ENCODE measurements at places on chromosomes 5 and 9.

GRCh38 chr9:19922476-19923118 is 133.8 kb upstream of the SLC24A2 start:
- DNase-seq, result no peak

DNA sequence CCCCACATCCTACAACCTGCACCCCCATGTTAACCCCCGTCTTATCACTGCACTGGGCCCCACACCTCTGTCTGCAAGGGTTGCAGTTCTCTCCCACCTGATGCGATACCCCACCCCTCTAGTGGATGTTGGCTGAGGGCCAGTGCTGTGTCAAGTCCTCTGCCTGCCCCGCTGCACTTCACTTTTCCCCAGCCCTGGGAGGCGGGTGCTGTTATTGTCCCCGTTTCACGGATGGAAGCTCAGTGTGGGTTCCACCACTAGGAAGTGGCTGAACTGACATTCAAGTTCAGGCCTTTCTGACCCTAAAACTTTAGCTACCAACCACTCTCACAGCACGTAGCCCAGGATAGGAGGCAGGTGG is 3.5 kb downstream of the SNCB start:
- DNase-seq, result no peak

- DNase-seq, result no peak
Observed at GRCh38 chr9:115229496-115229895, 111.5 kb upstream of the TNC start.

- no peak for DNase-seq
Observed at GRCh38 chr9:28999057-28999456, 1425.8 kb upstream of the C9orf72 start.

DNA sequence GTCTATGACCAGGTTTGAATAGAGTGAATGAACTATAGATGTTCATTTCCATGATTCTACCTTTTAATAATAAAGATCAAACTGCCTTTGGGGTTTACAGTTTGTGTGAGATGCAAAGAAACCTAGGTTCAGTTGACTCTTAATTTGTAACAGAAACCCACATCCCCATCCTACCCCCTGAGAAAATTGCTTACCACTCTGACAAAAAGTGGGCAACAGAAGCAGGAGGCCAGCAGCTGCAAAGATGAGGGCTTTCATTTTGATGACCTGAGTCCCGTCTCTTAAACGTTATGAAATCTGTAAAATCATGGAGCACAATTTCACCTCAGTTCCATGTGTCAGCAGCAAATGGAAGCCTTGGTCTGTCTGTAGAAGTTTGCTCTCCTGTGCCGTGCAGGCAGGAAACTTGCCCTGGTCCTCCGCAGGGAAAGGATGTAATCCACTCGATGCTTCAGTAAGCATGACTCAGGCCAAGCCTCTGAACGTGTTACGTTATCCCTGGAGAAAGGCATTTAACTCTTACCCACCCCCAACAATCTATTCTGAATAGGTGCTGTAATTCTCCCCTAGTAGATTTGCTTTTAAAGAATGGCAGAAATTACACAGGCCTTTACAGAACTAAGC is at the start of gene F2RL2:
Gene F2RL2, minus strand, starts transcription at position 431 of the 624 bp plus-strand sequence. Its CDS starts 173 bp downstream, at position 258.
- DNase-seq, result no peak

DNA sequence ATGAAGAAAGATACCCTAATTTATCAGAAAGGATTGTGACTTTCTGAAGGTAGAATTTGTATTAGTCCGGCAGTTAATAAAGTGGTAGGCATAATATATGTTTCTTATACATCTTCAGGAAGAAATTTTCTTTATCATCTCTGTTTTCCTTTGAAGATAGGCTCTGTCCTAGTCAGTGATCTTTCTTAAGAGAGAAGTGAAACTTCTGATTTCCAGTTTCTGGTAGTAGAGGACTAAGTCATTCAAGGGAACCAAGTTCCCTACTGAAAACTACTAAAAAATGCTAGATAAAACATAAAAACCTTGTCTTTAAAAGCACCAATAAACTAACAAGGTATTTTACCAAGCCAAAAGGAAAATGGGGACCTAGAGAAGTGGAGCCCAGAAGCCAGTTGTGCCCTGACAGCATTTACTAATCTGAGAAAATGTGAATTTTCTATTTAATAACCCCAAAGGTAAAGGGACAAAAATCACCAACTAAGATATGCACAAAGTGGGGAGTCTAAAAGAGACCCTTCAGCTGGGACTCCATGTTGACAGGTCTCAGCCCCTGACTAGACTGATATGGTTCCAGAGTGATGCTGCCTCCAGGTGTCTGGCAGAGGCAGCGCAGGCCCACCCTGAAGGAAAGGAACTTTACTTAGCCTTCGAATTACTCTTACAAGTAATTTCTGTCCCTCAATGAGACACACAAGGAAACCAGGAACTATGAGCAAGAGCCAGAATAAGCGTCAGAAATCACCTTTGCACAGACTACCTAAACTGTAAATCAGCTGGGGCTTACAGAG is 72.7 kb downstream of the FAM78A start:
- DNase-seq, result no peak

GRCh38 chr5:78397831-78398230 is 37.4 kb downstream of the SCAMP1 start:
- DNase-seq, result no peak

DNA sequence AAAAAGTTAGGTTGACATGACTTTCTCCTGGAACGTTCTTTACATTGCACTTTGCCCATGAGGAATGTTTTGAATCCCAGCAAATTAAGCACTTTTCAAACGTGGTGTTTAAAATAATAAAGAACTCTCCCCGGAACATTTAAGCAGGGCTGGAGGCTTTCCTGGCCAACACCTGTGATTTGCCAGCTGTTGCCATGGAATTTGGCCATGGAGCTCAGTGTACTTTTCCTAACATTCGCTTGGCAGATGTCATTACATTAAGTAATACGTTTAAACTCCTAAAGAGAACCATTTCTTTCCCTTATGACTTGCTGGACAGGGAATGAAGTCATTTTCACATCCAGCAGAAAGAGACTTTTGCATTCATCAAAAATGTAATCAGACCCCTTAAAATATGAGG is 146.1 kb downstream of the GAS1 start:
- no peak for DNase-seq

DNA sequence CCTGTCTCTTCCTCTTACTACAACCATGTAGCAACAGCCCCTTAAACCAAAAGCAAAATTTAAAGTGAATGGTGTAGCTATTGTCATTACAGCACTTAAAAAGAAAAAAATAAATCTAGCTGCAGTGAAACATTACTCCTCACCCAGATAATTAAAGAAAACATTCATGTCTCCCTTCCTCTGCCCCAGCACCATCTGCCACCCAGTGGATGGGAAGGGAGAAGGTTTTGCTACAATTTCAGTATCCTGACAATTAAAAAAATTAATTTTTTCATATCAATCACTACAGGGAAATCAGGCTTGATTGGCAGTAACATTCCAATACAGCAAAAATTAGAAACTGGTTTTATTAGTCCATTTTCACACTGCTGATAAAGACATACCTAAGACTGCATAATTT is 147.4 kb upstream of the PUM3 start:
- no peak for DNase-seq

GRCh38 chr9:124854822-124855221 is 1.6 kb downstream of the WDR38 start:
- no peak for DNase-seq

DNA sequence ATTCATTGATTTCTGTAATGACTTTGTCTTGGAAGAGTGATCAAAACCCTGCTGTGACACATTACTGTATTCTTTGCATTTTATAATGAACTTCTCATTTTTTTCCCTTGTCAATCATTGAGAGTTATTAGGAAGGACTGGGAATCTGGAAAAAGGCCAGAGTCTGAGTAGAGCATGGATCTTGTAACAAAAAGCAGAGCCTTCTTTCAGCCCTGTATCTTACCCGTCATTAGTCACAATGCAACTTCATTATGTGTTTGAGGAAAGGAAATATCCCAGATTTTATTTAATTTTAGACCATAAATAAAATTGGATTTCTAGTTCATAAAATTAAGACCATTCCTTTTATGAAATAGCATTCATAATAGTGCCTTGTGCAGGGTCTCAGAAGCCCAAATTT is 131.4 kb downstream of the ARHGEF28 start:
- no peak for DNase-seq

GRCh38 chr5:28729067-28729466 is 1690.7 kb upstream of the CDH9 start:
- DNase-seq, result no peak

DNA sequence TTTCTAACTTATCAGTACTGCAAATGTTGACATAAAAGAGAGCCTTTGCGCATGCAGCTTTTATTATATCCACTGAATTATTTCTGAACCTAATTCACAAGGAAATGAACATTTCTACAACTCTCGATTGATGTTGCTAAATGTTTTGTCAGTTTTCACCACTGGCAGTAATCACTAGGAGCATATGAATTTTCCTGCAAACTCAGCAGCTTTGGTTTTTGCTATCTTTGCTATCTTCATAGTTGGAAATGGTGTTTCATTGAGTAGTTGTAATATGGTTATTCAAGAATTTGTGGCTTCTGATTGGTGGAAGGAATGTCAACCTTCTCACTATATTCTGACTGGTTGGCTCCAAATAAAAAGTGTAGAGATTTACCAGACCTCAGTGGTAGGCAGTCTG is 8.9 kb upstream of the SHC3 start:
- DNase-seq, result no peak

DNA sequence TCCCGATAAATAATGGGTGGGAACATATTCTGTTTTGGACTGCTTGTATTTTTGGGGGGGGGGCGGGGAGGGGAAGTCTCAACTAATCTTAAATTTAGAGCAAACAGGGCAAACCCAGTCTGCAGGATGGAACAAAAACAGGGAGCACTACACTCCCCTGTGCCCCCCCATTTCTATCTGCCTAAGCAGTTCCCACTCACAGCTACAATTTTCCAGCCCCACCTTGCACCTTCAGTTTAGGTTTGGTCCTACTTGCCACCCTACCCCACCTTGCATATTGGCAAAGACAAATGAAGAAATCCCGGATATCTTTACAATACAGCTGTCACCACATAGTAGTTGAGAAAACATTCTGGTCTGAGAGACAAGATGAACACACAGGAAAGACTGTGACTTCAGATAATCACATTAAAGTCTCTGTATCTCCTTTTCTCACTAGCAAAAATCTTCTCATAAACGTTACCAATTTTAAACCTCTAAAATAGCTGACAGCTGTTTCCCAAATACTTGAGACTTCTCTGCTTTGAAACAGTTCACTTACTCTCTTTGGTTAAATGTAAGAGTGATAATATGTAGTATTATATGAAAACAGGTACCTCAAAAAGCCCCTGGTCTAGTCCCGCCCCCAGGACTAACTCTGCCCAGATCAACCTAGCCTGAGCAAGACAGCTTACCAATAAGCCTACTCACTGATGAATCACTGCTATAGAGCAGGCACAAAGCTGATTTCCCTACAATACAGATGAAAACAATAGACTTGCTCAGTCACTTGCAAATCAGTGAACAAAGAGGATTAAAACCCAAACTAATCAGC is 5.2 kb upstream of the RAPGEF6 start:
- DNase-seq, result peak; percentile 57

- DNase-seq, result no peak
Observed at GRCh38 chr9:91360551-91361290, 997 bp downstream of the AUH start.

GRCh38 chr9:374736-375135 is 160.1 kb downstream of the DOCK8 start:
- no peak for DNase-seq

- no peak for DNase-seq
Observed at GRCh38 chr9:27427272-27427643, 96.8 kb upstream of the IFNK start.

- no peak for DNase-seq
Observed at GRCh38 chr5:42108468-42108867, 183.4 kb downstream of the FBXO4 start.

DNA sequence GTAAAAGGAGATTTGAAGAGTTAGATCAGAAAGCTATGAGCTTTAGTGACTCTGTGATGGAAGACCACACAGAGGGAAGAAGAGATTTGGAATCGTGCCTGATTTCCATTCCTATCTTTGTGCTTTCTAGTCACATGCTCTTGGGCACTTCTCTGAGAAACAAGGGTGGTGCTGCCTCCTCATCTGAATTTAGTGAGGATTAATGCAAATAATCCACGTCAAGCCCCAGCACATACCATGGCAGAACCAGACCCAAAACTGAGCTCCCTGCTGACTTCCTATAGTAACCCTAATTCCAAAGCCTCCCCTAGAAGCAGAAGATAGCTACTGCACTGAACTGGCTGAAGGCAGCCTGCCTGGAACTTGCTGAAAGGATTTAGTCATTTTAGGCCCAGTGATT is 17.7 kb downstream of the SLC45A2 start:
- DNase-seq, result no peak

DNA sequence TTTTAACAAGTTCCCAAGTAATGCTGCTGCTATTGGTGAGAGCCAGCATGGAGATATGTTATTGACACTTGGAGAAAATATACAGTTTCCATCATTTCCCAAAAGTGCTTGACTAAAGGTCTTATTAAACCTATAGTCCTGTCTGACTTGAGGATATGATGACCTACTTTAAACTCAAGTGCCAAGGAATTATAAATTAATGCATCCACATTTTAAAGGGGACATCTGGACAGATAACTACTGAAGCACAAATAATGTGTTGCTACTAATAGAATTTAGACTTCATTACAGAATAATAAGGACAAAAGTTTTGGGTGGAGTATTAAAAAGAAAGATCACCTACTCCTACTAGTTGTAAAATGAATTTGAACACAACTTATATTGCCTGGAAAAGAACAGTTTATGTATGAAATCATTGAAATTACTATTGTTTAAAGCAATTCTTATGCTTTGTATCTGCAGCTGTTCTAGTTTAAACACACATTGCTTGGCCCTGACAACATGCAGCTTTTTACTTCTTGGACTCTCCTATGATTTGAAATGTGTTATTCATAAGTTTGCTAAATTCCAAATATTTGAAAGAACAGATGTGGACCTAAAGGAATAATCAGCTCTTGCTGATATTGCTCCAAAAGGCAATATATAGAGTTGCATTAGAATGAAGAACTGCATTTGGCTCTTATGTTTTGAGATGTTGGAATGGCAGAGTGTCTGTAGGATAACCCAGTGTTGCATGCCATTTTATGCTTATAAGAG is 73.4 kb downstream of the SGCD start:
- DNase-seq, result no peak

GRCh38 chr9:110801426-110801825 is 132.8 kb downstream of the MUSK start:
- DNase-seq, result no peak

DNA sequence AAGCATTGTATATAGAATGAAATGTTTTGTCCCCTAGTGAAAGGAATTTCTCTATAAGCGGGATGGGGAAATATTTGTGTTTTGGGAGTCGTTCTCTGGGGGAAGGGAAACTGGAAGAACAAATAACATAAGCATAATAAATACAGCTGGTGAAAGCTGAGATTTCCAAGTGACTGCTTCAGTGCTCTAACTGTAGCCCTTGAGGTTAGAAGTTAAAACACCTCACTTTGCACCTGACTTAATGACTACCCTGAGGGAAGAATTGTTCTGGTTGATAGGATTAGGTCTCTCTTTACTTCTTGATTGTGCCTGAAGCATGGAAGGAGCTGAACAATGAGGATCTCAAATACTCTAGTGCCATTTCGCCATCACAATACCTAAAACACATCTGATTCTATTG is 307.4 kb downstream of the MAN2A1 start:
- no peak for DNase-seq

GRCh38 chr5:124343451-124343867 is 403.0 kb downstream of the ZNF608 start:
- DNase-seq, result no peak

All from stimulated activated naive CD8-positive, alpha-beta T cell treated with anti-CD3 and anti-CD28 coated beads, Interleukin-15, Interleukin-2, amounts not matched to agents 100 U/mL and 50 U/mL, for 24 hours (primary cell).